ENCODE measurements at places on chromosomes 16 and 17.

GRCh38 chr17:44489581-44489980 is 13.6 kb downstream of the GPATCH8 start:
- DNase-seq: no peak

DNA sequence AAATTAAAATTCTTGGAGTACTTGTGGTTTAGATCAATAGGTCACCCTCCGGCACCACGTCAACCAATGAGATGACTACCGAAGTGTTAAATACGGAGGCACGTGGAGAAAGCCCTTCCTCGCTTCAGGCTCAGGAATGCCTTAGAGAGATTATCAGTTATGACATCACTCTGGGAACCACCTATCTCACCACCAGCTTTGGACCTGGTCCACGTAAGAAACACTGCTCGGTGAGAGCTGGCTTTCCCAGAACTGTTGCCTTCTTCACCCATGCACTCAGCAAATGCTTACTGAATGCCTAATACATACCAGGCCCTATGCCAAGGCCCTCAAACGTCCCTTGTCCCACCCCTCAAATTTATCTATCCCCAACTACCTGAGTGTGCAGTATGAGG is 71.3 kb downstream of the SMG6 start:
- no peak for DNase-seq

- no peak for DNase-seq
Measured at GRCh38 chr16:12557786-12558185, 245.9 kb downstream of the CPPED1 start.

DNA sequence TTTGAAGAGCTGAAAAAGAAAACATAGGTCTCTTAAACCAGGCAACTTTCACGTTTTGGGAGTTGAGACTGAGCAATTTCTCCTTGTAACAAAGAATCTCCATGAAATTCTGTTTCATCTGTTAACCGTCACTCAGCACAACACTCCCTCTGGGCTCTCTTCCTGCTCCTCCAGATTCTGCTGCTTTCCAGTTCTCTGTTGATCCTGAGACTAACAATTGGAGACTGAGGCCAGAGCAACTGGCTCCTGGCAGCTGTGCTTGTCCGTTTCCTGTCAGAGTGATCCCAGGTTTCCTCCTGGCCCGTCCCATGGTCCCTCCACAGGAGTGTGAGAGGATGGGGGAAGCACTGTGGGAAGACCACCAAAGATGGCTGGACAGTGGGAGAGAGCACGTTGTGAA is 32.5 kb downstream of the IST1 start:
- no peak for DNase-seq

DNA sequence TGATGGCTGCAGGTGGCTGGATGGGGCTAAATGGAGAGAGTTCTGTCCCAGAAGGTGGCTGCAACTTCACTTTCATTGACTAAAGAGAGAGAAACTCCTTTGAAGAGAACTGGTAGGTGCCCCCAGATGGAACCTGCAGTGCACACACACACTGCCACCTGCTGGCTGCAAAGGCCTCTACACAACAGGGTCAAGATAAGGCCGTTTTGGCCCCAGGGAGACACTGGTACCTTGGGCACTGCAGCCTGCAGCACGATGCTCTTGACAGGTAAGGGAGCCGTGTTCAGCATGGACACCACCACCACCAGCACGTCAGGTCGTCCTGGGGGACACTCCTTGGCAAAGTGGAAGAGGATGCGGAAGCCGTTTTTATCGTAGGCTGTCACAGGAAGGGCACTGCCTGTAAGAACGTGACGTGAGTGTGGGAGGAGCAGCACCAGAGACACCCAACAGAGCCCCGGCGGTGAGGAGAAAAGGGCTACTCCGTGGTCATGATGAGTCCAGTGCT is 22.7 kb downstream of the GGA3 start:
- no peak for DNase-seq

- DNase-seq: no peak
Measured at GRCh38 chr16:49482690-49483089, 109.1 kb downstream of the C16orf78 start.

DNA sequence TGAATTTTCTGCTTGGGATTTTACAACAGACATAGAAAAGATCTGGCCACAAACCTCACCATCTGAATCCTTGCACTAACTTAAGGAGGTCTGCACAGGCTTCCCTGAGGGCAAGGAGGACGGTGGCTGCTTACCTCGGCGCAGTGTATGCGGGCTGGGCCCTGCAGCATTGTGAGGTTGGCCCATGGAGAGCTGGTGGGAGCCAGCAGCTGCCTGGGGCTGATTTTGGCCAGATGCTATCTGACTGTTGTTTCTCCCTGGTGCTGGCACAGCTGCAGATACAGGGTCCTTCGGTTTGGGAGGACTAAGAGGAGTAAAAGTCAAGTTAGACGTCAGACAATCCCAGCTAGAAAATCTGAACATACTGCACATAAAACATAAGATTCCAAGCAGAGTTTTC is 79.8 kb downstream of the ARHGAP17 start:
- DNase-seq: no peak

- no peak for DNase-seq
Measured at GRCh38 chr16:63131503-63131902, 1095.3 kb upstream of the CDH8 start.
